ENCODE measurements at places on chromosomes 11 and 22.

DNA sequence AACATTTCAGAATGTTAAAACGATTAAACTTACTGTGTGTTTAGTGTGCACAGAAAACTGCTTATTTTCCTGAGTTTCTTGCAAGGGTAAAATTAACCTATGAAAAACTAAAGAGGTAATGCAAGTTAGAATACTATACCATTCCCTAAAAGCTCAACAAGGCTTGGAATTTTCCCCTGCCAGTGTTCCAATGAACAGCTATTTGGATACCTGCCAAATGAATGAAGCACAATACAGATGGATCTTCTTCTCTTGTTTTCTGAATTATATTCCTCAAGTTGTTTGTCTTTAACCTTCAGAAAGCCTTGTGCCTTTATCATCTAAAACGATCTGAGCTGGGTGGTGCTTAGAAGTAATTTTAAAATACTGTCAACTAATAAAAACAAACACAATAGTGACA, 204.5 kb downstream of the LRRC4C start:
- no peak for DNase-seq

GRCh38 chr22:37430941-37431340, 3.7 kb upstream of the ELFN2 start:
- DNase-seq = no peak

GRCh38 chr11:75376175-75376574, 23.1 kb upstream of the RPS3 start:
- peak; percentile 7 for DNase-seq

GRCh38 chr22:43262990-43263644, 76.2 kb upstream of the TTLL12 start:
- no peak for DNase-seq

GRCh38 chr11:12186701-12187100, 76.3 kb downstream of the MICAL2 start:
- no peak for DNase-seq

DNA sequence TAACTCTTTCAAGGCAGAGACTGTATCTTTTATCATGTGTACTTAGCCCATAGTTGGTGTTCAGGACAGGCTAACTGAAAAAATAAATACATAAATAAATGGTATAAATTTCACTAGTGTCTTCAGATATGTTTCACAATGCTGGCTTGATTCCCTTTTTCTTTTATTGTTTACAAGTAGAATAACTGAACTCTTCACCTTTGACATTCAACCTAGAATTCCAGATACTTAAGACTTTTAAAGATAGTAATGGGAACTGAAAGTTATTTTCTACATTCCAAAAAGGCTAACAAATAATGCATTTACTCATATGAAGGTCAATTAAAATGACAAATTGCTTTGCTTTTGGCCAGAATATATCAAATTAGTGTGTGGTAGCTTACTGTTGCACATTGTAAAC, 411.3 kb upstream of the TENM4 start:
- no peak for DNase-seq

DNA sequence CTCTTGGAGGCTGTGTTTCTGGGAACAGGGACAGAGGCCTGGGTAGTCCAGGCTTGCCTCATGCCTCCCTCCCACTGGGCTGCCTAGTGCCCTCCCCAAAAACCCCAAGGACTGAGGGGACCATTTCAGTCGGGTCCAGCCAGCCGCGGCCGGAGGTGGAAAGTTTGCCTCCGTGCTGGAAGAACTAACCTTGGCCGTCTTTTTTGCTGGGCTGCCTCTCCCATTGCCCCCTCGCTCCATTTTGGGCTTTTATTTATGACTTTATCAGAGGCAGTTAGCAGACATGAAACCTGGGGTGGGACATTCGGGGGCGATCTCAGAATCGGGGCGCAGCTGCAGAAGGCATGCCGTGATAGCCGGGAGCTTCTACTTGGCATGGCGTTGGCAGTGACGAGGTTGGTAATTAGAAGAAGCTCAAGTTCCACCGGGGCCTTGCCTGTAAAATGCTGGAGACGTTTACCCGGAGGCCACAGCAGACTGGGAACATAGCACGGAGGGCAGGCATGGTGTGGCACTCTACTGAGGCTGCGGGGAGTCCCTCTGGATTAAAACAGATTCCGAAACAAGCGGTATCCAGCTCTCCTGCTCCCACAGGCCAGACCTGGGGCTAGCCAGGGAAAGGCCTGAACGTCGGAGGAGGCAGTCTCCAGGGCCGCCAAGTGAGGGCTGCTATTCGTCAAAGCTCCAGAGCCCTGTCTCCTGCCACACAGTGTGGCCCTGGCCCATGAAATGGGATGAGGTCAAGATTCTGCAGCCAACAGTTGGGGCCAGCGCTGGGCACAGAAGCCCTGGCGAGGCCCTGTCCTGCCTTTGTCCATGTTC, 76.4 kb upstream of the PPARA start:
- DNase-seq = peak; percentile 63

- DNase-seq = no peak
Observed at GRCh38 chr11:105201166-105201565, 61.6 kb upstream of the CARD18 start.

GRCh38 chr11:110217223-110217877, 79.1 kb downstream of the RDX start:
- no peak for DNase-seq

DNA sequence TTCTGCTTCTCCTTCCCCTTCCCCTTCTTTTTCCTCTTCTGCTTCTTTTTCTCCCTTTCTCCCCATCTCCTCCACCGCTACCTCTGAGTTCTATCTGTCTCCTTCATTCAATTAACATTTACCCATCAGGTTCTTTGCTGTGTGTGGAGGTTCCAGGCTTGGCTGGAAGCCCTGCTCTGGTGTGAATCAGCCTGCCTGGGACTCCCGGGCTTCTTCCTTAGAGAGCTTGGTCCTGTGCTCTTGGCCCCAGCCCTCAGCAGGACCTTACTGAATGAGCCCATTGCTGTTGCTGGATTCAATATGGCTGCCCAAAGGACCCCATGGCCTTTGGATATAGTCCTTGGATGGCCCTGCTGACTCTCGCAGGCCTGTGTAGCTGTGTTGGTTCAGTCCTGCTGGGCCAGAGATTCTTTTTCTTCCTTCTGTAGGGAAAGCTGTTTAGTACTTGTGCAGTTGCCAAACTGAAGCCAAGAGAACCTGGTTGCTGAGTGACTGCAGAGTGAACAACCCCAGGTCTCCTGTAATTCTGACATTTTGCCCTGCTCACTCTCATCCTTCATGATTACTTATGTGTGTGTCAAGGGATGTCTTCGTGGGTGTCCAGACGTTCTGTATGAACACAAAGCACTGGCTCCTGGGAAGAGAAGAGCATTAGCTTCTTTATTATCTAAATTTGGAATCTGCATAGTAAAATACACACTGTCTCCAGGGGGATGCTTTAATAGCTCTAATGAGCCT, 81.0 kb upstream of the ZBED5 start:
- DNase-seq = peak; percentile 27

DNA sequence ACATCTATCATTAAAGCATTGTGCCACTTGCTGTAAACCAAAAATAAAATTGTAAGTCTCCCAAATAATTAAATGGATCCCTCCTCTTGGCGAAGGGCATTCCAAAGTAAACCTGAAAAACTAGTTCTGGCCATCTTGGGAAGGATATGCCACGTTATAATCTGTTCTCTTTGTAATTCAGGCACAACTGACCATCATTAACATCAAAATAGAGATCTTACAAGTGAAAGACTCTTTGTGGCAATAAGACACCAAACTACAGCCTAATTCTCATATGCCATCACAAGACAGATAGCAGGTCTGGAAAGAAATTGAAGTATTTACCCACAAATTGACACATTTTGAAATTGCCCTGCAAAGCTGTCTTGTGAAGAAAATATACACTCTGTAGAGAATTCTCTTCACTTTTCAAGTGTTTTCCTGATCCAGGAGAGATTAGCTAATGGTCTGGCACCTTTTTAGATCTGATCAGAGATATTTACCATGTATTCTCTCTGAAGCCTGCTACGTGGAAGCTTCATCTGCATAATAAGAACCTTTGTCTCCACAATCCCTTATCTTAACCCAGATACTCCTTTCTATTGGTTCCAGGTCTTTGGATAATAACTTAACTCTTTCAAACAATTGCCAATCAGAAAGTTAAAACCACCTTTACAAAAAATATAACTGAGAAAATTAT, 630.4 kb upstream of the CCDC179 start:
- DNase-seq = no peak

DNA sequence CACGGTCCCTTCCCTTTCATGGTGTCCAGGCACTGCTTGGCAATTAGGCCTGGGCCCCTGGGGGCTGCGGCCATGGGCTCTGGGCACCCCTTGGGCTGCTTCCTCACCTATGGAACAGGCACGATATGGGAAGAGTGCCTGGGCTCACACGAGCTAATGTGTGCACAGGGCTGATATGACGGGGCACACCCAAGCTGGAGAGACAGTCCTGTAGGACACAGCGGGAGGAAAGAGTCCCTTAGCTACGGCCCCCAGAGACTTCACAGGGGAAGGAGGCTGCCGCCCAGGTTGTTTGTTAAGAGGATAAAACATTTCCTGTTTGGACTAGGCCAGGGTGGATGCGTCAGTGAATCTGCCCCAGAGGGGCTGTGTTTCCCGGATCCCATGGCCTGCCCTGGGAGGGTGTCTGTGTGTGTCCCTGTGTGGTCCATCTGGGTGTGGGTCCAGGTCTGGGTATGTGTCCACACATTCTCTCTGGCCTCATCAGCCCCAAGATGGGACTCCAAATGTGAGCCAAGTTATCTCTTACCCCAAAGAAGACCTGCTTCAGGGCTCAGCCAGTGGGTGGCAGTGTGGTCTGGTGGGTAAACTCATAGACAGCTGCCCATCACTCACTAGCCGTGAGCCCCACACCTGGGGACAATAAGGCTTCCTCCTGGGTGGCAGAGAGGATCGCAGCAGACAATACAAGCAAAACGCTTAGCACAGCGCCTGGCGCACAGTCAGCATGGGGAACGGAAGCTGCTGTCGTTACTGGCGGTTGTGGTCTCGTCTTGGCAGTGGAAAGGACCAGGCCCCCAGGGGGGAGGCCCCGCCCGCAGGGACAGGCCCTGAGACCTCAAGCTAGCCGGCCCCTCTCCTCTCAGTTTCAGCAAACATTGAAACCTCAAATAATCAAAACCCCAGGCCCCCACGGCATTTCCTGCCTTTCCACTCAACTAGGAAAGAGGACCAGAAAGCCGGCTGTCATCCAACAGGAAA, 3.2 kb upstream of the EMID1 start:
- DNase-seq = no peak

- DNase-seq = peak; percentile 97
Observed at GRCh38 chr11:120306519-120307242, 18.4 kb upstream of the TLCD5 start.

DNA sequence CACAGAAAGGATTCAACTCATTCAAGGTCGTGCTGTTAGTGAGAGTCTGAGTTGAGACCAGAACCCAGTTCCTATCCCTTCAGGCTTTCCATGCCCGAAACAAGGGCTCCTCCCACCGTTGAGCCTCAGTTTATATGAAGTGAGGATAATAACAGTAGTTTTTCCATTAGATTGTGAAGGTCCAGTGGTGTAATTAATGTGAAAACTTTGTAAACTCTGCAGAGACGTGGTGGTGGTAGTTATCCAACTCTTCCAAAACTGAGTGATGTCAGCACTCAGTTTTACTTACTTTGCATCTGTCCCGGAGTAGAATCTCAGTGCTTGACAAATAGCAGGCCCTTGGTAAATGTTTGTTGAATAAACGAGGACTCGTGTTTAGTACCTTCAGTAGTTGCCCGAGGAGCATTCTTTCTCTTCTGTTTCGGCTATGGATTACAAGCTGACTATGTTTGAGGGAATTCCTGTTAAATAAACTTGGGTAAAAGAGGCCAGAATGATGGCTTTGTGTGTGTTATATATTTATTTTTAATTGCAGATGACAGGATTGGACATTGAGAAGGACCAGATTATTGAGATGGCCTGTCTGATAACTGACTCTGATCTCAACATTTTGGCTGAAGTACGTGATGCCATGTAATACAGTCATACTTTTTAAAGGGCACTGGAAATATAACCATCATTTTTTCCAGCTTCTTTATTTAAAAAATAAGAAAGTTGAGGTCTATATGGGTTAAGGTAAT, 1.0 kb downstream of the REXO2 start:
- DNase-seq = peak; percentile 62

- DNase-seq = no peak
Observed at GRCh38 chr11:61042961-61043540, 59.2 kb upstream of the CD5 start.

- peak; percentile 66 for DNase-seq
Observed at GRCh38 chr11:2186669-2187279, 15.2 kb upstream of the TH start.

- peak; percentile 59 for DNase-seq
Observed at GRCh38 chr11:70244698-70245097, 25.8 kb upstream of the PPFIA1 start.

DNA sequence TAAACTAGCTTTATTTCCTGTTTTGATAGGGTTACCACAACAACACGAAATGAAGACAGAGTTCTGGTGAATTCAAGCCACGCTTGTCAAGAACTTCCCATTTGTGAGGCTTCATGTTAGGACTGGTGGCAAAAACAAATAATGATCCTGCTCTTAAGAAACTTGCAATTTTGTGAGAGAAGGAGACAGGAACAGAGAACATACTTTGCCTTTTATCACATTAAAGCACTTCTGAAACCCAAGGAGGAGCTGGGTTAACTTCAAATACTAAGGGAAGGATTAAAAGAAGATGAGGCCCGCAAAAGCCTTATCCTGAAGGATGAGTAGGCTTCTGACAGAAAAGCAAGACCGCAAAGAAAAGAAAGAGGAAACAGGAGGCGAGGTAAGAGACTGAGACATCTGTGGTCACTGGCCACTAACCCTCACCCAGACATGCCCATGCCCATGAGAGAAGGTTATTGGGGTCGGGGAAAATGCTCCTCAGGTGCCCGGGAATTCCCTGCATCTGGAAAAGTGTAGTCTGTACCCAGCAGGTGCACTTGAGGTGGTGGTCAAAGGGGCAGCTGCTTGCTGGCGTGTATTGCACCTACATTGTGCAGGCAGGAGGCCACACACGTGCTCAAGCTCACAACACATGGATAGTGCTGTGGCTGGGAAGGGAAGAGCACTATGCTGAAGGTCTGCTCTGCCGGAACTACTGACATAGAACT, 50.5 kb downstream of the MAPK1 start:
- DNase-seq = peak; percentile 95

GRCh38 chr11:39374963-39375698, 2084.3 kb downstream of the LRRC4C start:
- DNase-seq = peak; percentile 28

- DNase-seq = no peak
Observed at GRCh38 chr11:27696961-27697360, 3.3 kb downstream of the BDNF start.

- no peak for DNase-seq
Observed at GRCh38 chr11:47130543-47130942, 46.1 kb downstream of the ARFGAP2 start.

GRCh38 chr11:115886422-115886733, 382.2 kb upstream of the CADM1 start:
- DNase-seq = no peak

DNA sequence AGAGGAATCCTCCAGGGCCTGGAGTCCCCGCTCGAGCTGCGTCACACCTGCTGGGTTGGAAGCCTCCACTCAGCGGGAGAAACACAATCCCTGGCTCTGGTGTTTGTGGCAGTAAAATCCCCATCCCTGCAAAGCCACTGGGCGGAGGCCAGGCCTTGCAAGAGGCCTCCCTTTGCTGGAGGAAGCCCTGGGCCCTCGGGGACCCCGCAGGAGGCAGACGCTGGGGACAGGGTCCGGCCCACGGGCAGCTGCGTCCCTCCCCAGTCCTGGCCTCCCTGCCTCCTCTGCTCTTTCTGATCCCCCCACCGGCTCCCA, 194.7 kb downstream of the BRD1 start:
- DNase-seq = no peak

- DNase-seq = no peak
Observed at GRCh38 chr11:72690166-72690565, 15.9 kb upstream of the PDE2A start.

Measured in GM23248 (cell line).